ENCODE measurements at places on chromosomes 16 and 17.
A peak's percentile ranks its signal among the peaks of the same experiment; 100 is the strongest.

DNA sequence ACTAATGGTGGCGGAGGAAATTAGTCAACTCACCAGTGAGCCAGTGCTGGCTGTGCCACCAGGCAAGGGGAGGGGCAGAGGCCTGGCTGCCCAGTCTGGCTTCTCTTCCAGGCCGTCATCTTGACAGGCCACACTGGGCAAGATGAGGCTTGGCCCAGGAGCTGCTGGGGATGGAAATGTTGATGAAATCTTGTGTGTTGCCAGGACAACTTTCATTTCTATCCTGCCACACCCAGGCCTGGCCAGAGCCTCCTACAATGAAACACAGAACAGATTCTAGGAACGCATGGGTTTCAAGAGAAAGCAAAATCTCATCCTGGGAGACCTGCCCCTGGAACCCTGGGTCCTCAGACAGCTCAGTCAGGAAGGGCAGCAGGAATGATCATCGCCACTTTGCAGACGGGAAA lies 9.3 kb downstream of the HEXIM2 start:
- DNase-seq = no peak

GRCh38 chr16:290015-290680 lies 7.2 kb downstream of the PDIA2 start:
- DNase-seq = no peak

GRCh38 chr17:16141685-16142084 lies 73.6 kb downstream of the NCOR1 start:
- no peak for DNase-seq

GRCh38 chr17:65696739-65697394 lies 135.4 kb upstream of the AXIN2 start:
- DNase-seq = no peak

GRCh38 chr17:28849281-28849680 lies 5.5 kb upstream of the ERAL1 start:
- no peak for DNase-seq

DNA sequence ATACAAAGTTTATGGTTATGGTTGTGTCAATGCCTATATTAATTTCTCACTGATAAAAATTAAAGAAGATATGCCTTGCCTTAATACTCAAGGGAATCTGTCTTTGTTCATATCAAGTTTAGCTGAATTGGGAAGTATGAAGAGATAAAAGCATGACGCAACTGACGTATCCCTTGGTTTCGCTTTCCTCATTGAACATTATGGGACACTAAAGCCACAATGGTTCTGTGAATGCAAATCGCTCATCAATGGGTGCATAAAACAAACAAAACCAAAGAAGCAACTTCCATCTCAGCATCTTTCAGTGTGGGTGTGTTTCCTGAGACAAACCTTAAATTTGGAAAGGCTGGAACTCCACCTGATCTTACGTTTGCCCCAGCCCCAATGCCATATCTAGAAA lies 108.2 kb downstream of the NPIPB5 start:
- no peak for DNase-seq

GRCh38 chr16:12637002-12637401 lies 166.7 kb downstream of the CPPED1 start:
- peak; percentile 91 for DNase-seq

DNA sequence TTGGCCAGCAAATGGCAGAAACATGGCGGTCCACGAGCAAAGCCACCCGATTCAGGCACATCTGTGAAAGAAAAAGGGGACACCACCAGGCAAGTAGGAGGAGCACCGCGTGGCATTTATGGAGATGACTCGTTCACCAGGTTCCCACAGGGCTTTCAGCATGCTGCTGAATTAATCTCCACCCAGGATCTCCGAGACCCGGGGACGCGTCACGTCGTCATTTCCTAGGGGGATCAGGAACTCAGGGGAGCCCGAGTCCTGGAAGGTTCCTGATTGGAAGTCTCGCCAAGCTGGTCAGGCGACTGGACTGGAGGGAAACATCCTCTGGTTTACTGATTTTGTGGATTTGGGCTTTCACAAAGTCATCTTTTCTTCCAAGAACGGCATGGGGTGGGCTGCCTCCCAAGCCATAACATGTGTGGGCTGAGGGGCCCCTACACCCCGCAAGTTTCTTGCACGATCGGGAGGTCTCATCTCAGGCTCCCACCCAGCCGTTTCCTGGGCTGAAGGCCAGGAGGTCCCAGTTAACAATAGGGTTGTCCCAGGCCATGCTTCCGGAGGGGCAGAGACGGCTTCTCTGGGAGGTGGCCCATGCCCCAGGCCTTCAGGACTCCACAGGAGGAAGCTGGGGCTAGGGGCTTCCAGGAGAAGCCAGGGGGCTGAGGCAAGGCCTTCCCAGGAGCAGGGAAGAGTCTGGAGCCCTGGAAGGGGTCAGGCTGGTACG lies 645 bp downstream of the DNAH17 start:
- DNase-seq = no peak

DNA sequence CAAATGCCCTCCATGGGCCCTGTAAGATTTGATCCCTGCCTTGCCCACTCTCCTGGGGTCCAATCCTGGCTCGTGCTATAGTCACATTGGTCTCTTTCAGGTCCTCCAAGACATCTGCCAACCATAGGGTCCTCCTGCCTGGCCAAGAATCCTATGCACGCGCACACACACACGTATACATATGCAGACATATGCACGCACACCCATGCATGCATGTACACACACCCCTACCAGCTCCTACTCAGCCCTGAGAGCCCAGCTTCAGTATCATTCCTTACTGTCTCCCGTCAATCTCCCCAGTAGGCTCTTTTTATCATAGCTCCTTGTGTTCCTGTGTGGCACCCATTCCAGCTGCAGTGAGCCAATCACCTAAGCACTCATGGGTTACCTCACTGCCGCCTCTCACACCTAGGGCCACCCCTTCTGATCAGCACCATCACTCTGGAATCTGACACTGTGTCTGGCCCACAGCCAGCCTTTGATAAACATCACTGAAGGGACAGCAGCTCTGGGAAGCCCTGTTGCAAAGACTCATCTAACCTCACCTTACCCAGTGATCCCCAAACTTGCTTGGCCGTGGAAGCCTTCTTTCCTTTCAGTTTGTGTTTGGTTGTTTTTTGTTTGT lies 7.9 kb upstream of the DNAH17 start:
- no peak for DNase-seq

GRCh38 chr17:48375356-48375755 lies 54.7 kb downstream of the SKAP1 start:
- DNase-seq = no peak

GRCh38 chr17:80909635-80910034 lies 82.0 kb upstream of the CHMP6 start:
- no peak for DNase-seq

DNA sequence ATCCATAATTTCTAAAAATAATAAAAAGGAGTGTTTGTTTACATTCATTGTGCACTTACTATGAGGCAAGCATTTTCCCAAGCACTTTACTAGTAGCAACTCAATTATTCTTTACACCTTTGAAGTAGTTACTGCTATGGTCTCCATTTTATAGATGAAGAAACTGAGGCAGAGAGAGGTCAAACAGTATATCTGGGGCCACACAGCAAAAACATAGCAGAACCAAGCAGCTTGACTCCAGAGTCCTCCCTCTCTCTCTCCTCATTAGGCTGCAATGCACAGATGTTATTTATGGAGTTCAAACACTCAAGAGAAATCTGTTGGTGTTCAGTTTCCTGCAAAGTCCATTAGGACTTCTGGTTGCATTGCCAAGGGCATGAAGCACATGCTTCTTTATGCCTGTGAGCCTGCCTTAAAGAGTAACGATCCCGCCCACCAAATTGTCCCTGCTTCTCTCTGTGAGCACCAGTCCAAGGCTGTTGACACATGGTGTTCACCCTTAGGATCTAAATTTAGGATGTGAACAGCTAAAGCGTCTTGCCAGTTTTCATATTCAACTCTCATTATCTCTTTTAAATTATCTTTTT lies 44.0 kb downstream of the GPRC5B start:
- peak; percentile 87 for DNase-seq

GRCh38 chr17:27878776-27879562 lies 14.2 kb downstream of the LYRM9 start:
- DNase-seq = peak; percentile 92

GRCh38 chr16:72064361-72064894 lies 1.4 kb downstream of the HPR start:
- no peak for DNase-seq

- peak; percentile 97 for DNase-seq
Observed at GRCh38 chr16:2964475-2965336, 631 bp downstream of the KREMEN2 start.

DNA sequence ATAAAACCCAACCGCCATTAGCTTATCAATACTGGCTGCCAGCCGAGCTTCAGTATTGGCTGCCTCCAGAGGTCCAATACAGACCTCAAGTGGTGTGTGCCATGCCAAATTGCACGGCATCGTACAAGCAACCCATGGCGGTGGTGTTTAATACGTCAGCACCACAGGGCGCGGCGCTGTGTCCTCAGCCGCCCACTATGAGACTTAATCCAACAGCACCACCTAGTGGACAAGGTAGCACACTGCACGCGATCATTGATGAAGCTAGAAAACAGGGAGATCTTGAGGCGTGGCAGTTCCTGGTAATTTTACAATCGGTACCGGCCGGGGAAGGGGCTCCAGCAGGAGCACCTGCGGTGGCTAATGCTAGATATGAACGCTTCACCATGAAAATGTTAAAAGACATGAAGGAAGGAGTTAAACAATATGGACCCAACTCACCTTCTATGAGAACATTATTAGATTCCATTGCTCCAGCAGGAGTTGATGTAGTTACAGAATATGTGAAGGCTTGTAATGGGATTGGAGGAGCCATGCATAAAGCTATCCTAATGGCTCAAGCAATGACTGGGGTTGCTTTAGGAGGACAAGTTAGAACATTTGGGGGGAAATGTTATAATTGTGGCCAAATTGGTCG lies 15.4 kb downstream of the FLYWCH1 start:
- DNase-seq = peak; percentile 96

- DNase-seq = no peak
Observed at GRCh38 chr16:65782611-65783600, 583.6 kb upstream of the CDH5 start.

All from NCI-H82 (cell line).